ENCODE measurements at places on chromosomes 3 and 15.
A peak's percentile ranks its signal among the peaks of the same experiment; 100 is the strongest.

- no peak for DNase-seq
Measured at GRCh38 chr3:29195056-29195455, 85.8 kb upstream of the RBMS3 start.

DNA sequence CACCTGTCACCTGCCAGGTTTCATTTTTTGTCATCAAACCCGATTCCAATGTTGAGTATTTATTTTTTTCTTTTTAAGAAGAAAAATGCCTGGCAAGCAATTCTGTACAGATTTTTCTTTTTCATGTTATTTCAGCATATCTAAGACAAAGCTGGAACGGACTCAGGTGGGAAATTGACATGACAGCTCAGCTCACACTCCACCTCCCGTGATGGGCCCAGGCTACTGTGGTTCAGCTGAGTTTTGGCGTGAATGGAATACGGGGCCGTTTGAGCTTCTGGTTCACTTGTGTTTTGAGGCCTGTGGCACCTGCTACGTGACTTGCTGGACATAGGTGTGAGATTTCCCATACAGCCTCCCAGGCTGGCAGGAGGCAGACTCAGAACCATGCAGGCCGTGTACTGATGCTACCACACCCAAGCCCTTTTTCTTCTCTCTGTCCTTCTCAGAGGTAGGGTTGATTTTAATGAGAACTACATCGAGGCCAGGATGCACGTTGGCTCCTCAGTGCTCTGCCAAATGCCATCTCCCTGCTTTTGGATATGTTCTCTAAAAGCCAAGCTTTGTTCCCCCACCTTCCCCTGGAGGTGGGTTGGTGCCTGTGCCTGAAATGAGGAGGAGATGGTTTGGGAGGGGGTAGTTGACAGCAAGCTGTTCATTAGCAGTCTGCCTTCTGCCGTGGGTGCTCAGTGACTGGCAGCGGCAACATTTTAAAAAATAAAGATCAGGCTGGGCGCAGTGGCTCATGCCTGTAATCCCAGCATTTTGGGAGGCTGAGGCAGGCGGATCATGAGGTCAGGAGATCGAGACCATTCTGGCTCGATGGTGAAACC, 48.7 kb downstream of the TRAK1 start:
- DNase-seq = no peak

DNA sequence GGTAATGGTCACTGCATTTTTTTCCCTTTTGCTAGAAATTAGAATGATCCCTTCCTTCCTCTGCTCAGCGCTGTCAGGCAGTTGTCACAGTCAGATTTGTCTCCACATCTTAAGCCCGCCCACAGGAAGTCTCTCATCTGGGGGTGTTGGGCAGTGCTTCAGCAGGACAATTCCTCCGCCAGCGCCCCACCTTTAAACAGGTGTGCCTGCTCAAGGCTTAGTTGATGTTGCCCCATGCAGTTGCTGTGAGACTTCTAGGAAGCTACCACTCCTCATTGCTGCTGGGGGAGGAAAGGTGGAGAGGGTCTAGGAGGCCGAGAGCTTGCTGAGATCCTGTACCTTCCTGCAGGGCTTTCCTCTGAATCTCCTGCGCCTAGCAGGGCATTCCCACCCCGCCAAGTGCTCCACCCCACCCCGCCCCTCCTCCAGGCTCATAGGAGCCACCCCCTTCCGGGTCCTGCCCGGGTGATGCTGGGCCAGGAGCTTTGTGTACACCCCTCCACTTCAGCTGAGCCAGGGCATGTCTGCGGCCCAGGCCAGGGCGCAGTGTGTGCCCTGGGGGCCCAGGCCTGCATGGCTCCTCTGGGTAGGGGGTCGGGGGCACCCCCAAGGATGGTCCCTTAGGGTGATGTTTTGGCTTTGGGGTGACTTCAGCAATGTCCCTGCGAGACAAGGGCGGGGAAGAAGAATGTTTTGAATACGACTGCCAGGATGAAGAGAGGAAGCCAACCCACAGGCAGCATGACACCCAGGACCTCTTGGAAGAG, 68.7 kb downstream of the TRAK1 start:
- DNase-seq = peak; percentile 52

- no peak for DNase-seq
Measured at GRCh38 chr15:43086551-43086950, 19.3 kb downstream of the UBR1 start.

GRCh38 chr3:14561051-14561960, 21.2 kb upstream of the GRIP2 start:
- DNase-seq = no peak

- DNase-seq = no peak
Measured at GRCh38 chr15:34810443-34811129, 15.2 kb upstream of the ACTC1 start.

GRCh38 chr3:53218131-53218530, 37.7 kb downstream of the TKT start:
- DNase-seq = no peak

GRCh38 chr3:27666272-27666671, 55.9 kb downstream of the EOMES start:
- DNase-seq = no peak

- DNase-seq = no peak
Measured at GRCh38 chr3:29057326-29057725, 223.5 kb upstream of the RBMS3 start.

DNA sequence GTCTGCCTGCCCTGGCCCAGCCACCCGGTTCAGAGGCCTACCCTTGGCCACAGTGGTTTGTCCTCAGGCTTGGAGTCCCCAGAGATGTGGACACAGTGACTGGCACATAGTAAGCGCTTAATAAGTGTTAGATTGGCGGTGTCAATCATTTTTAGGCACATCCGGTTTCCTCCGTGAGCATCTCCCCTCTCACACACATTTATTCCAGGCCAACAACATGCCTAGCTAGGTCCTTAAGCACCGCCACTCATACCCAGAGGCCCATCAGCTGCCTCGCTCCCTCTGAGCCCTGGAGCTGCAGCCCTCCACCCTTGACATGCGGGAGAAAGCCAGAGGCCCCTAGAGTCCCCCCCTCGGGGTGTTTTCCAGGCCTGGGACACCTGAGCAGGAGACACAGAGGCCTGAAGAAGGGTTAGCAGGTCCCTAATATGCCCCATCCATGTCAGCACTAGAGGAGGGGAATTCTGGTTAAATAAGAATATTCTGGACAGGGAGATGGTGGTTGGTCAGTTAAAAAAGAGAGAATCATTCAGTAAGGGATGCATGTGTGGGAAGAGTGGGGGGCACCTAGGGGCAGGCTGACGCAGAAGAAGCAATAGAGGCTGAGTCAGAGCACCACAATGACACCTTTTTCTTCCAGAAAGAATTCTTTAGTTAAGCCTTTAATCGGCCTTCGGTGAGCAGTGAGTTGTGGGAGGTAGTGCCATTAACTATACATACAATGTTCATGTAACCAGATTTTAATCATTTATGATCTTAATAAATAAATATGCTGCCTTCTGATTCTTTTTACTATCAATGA, 22.3 kb downstream of the NR2F2 start:
- DNase-seq = no peak

- no peak for DNase-seq
Measured at GRCh38 chr15:41545218-41545617, 1.2 kb upstream of the RPAP1 start.

DNA sequence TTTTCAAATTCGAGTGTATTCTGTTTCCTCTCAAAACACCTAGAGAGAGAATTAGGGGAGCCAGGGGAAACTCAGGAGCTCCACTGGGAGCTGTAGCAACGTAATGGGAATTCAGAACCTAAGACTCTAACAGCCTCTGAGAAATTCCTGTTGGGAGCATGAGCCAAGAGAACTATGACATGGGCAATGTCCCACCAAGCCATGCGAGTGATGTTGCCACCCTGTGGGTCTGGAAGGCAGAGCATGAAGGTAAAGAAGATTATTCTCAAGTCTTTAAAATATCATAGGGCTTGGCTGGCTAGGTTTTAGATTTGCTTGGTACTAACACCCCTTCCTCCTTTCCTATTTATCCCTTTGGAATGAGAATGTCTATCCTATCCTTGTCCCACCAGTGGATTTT, 392.6 kb upstream of the ADAMTS9 start:
- no peak for DNase-seq

DNA sequence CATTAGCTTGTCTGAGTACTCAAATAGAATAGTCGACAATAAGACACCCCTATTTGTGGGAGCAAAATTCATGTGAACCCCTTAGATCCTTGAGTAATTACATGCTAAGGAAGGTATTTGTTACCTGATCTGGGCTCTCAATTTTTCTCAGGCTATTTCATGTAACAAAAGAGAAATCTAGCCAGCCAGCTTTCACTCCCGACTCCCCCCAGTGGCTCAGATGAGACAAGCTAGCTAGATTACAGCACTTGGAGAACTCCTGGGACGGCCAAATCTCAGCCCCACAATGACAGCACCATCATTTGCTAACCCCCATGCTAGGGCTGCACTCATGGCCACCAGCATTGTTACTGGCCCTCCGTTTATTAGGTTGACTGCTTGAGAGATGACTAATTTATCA, 41.3 kb downstream of the GLDN start:
- no peak for DNase-seq

GRCh38 chr15:65907661-65908060, 38.4 kb downstream of the RAB11A start:
- no peak for DNase-seq

DNA sequence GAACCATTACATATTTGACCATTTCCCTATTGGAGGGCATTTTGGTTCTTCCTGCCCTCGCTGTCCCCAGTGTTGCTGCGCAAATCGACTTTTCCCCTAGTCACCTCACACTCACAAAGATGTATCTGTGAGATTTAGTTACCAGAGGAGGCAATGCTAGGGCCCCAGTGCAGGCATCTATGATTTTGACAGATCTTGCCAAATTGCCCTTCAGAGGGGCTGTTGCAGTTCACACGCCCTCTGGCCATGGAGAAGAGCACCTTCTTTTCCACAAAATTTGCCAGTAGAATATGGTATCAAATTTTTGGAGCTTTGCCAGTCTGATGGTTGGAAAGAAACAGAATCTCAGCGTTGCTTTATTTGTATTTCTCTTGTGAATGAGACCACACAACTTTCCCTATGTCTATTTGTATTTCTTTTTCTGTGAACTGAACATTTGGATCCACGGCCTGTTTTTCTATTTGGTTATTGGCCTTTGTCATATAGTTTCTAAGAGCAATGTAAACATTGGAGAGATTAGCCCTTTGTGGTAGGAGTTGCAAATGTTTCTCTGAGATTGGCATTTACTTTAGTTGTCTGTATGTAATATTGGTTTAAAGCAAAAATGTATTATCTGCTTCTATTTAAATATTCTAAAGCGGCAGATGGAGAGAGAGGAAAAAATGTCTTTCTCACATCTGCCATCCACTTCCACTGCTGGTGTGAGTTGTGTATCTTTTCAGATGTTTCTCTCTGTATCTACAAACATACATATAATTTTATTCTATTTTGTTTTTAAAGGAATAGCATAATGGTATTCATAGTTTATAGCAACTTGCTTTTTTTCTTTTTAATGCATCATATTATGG, 66.1 kb downstream of the DNASE1L3 start:
- no peak for DNase-seq

GRCh38 chr3:155859859-155860258, 5.6 kb upstream of the SLC33A1 start:
- DNase-seq = no peak

DNA sequence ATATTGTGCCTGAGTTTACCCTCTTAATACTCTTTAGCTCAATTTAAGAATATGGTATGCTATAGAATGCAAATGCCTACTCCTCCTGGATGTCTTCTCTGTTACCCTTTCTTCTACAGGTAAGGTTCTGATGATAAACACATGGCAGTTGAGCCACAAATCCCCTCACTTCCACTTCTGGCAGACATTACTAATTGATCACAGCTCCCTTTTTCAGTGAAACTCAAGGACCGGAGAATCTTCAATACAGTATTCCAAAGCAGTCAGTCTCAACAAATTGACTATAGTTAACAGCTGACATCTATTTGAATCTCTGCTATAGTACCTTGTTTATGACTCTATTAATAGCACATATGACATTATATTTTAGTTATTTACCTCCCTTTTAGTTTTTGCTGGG, 232.1 kb upstream of the ADAMTS9 start:
- DNase-seq = no peak

DNA sequence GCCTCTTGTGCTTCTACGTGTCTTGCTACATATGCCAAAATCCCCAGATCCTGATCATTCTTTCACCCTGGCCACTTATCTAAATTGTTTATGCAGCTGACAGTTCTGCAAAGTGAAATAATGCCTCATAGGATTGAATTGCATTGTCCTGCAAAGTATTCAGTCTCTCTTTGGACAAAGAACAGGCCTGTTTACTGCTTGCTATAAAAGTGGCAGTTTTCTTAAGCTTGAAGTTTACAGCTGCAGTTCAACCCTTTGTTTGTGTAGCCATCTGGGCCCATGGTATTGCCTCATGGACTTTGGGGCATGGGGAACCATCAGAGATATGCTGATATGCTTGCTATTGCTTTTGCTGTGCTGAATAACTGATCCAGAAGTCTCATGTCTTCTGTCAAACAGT, 523.2 kb downstream of the OTOL1 start:
- DNase-seq = no peak

- DNase-seq = peak; percentile 55
Measured at GRCh38 chr3:59783468-59783988, 733.7 kb upstream of the CFAP20DC start.

GRCh38 chr15:27956285-27956684, 142.8 kb downstream of the OCA2 start:
- DNase-seq = no peak

DNA sequence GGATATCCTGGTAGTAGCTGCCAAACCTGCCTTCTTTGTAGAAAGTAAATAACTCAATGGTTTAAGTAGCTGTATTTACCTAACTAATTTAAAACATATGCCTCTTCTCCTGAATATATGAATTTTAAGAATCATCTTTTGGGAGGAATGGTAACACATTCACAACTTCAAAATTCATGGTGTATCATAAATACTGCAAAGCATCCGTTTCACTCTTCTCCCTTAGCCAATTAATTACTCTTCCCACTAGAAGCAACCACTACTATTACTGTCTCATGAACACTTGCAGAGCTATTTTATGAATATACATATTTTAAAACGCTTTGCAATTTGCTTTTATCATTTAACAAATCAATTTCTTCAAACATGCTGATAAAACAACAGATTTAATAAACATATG, 59.0 kb upstream of the USP50 start:
- no peak for DNase-seq

- DNase-seq = no peak
Measured at GRCh38 chr3:63809607-63810006, 9.5 kb upstream of the C3orf49 start.

DNA sequence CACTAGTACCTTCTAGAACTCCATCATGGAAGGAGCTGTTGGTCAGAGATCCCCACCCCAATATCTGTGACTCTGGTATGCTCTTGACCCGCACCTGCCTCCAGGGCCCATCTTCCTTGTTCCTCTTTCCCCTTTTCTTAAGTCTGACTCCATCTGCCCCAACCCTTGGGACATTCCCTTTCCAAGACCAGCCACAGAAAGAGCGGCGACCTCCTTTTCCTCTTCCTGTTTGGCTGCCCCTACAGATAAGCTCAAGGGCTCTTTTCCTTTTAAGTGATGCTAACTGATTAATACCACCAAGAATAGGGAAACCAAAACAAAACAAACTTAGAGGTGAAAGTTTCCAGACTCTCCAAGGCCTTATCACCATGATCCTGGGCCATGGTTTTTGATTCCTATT, 21.9 kb upstream of the ATP8B4 start:
- no peak for DNase-seq

GRCh38 chr3:42149975-42150374, 58.8 kb downstream of the TRAK1 start:
- DNase-seq = no peak
